ENCODE measurements at places on chromosomes 3 and 15.

GRCh38 chr3:129413687-129414506 is 14.5 kb downstream of the EFCAB12 start:
- DNase-seq, result no peak

- DNase-seq, result no peak
Measured at GRCh38 chr15:79527821-79528220, 95.7 kb downstream of the MINAR1 start.

DNA sequence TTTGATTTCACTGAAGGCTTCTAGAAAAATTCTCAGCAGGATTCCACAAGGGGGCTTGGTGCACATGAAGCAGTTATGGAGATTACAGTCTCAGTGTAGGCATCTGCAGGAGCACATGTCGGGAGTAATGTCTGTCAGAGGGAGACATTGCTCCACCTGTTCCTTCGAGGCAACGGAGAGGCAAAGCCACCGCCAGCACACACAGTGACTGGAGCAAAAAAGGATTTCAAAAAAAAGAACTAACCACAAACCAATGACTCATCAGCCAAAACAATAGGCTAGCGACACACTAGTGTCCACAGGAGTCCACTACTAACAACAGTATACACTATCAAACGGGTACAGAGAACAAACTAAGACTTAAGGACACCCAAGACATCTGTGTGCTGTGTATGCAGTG is 68.9 kb downstream of the NPTN start:
- DNase-seq, result no peak

DNA sequence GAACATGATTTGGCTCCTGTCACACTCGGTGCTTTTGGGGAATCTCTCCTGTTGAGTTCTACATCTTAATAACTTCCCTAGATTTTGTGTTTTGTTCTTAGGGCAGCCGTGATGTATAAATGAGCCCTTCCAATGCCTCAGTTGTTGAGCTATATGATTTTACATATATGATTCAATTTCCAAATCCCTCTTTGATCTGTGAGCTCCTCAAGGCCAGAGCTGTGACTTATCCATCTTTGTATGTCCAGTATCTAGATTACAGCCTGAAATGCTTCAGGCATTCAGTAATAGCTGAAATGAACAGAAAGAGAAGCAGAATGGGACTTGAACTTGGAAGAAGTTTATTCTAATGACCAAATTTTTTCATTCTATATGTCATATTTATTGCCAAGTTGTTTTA is 26.6 kb downstream of the CGGBP1 start:
- no peak for DNase-seq

DNA sequence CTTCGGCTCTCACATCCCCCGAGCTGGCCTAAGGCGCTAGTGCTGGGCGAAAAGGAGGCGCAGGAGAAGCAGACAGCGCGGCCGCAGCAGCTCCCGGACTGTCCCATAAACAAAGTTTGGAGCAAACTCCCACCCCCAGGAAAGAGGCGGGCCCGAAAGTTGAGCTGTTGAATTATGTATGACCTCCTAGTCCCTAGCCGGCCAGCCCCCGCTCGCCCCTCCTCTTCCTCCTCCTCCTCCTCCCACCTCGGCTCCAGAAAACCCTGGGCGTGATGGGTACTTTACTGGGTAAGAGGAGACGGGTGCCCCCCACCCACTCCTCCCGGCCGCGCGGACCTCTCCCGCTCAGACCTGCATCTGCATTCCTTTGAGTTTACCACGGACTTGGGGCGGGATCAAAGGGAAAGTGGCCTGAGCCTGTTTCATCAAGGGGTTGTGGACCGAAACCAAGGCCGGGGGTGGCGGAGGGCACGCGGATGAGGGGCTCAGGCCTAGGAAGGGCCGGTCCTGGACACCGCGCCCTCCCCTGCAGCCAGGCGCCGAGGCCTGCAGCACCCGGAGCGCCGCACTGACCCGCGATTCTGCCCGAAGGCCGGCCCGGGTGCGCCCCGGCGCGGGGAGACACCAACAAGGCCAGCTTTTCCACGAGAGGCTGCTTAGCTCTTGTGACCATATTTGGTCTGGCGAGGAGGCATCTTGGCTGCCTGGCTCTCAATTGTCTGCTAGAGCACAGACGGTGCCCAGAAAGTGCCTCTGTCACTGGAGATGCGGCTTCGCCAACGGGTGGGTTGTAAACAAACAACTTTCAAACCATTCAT is at the start of gene WWTR1:
WWTR1 (minus strand) TSS at position 100 of the 818 bp plus-strand sequence. CDS start 719 bp downstream, outside the sequence.
- no peak for DNase-seq

- no peak for DNase-seq
Measured at GRCh38 chr3:71903936-71904335, 119.0 kb upstream of the PROK2 start.

GRCh38 chr3:60202052-60202726 is 1049.1 kb downstream of the FHIT start:
- no peak for DNase-seq

DNA sequence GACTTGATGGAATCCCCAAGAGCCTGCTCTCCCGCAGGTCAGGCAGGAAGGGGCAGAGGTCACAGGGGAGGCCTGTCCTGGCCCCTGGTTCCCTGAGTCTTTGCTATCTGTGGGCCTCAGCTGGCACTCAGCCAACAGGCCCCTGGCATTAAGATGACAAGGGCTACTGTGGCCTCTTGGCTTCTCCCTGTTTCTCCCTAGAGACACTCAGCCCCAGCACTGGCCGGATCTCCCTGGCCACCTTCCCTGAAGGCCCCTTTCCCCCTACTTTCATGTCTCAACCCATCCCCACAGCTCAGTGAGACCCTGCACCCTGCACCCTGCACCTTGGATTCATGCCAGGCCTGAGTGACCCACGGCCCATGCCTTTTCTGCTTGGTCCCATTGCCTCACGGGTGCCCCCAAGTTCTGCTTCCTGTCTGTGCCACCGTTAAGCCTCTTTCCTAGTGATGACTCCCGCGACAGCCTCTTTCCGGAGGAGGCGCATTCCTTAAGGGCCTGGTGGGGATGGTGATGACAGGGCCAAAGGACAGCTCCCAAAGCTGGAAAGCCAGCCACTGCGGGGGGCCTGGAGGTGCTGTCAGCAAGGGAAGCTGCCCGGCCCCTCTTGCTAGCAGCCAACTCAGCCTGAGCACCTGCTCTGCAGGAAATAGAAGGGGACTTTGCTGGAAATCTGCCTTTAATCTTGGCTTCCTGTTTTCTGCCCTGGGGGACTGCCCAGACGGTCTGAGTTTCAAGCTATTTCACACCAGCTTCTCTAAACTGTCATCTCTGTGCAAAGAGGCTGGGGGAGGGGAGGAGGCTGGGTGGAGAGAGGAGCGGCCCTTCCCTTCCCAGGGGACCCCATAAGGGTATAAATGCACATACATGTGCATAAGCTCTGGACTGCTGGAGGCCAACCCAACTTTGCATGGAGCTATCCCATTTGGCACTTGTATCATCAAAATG is 4.8 kb upstream of the CSK start:
- no peak for DNase-seq

DNA sequence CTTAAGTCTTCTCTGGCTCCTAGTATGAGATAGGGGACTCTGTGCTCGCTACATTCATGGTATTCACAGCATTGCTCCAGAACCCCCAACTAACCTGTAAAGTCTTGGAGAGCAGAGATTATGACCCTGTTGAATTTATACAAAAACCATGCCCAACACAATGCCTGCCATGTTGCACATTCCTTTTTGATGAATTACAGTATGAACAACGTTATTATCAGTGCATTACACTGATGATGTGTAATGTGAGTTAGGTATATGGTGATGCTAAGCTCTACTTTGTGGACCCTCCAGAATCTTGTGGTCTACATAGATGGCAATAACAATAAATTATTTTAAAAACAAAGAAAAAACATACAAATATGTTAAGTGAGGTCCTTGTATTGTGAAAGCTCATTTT is 64.3 kb downstream of the EOMES start:
- no peak for DNase-seq

DNA sequence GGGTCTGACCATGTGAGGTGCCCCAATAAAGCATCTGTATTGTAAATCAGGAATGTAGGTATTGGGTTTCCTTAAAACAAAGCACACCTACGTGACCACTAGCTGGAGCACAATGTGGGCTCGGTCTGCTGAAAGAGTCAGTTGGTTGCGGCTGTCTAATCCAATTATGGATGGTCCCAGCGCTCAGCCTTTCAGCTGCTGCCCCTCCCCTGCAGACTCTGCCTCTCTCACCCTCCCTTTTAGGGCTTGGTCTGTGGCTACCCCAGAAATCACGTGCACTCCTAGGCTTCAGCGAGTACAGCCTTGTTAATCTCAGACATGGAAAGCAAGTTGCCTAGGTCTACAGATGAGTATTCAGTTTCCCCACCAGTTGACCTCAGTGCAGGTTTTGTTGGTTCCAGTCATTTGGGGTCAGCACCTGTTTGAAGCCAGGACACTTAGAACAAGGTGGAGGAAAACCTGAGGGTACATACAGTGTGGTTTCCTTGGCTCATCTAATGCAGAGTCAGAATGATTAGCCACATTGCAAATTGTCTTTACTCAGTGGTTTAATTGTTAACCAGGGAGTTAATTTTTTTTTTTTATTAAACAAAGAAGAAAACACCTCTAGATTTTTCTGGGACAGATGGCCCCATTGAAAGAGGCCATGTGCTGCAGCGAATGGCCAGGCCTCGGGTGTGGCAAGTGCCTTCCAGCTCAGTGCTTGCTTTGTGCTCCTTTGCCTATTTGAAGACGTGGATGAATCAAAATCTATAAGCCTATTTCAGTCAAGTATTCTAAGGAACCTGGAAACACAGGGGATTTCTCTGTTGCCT is 137.7 kb downstream of the IGF1R start:
- no peak for DNase-seq

- DNase-seq, result peak; percentile 60
Measured at GRCh38 chr15:98884894-98885293, 122.7 kb downstream of the PGPEP1L start.

DNA sequence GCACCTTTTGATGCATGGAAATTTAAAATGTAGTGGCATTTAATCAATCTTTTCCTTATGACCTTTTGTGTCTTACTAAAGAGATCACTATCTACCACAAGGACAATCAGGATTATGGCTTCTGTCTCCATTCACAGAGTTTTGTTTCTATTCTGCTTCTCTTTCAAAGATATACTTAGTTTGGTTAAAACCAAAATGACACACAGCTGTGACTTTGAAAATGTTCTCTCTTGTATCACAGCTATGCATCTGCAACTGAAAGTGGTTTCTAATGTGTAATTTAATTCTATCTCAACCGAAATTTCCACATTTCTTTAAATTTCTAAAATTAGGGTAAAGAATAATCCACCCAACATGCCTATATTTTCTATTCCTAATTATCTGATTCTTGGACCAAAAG is 27.7 kb downstream of the HLTF start:
- no peak for DNase-seq

GRCh38 chr15:22968366-22968765 is 11.8 kb downstream of the CYFIP1 start:
- no peak for DNase-seq

GRCh38 chr15:95604634-95605036 is 725.9 kb upstream of the NR2F2 start:
- no peak for DNase-seq

DNA sequence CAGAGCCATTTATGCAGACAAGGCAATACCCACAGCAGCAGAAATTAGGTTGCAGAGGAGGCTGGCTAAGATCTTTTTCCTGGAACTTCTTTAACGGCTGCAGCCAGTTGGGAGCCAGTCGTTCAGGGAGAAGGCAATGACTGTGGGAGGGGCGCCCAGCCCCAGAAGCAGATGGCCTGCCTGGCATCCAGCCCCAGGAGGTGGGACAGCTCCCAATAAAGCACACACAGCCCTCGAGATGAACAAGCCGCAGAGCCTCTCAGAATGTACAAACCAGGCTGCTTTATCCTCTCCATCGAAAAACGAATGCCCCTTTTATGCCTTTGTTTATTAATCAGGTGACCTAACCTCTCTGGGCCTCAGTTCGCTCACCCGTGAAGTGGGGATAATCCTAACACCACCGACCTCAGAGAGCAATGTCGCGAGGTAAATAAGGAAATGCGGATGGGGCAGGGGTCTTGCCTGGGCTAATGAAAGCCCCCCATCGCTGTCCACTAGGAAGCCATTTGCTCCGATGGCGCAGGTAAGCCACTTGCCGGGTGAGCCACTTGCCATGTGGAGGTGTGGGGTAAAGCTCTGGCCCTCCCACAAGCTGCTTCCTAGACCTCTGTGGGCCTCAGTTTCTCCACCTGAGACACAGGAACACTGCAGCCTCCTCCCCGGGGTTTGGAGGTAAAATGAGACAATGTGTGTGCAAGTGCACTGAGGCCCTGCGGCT is 35.8 kb downstream of the MGLL start:
- peak; percentile 54 for DNase-seq

DNA sequence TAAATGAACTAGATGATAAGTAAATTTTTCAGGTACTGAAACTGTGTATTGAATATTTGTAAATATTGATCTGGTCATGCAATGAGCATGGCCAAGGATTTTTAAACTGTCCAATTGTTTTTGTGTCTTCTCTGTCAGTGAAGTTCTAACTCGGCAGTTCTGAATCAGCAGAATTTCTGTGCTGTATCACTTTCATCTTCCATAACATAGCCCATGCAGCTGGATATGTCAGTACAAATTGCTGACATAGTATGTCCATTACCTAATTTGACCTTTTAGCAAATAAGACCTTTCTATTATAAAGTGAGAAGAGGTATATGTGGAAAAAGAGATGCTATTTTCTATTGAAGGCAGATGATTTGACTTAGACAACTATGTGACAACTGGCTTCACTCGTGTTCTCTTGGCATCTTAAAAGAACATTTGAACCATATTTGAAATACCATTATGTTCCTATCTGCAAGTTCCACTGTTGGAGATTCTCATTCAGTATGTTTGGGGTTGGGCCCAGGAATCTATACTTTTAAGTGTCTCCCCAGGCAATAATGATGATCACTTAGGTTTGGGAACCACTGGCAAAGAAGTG is 90.4 kb downstream of the CMSS1 start:
- no peak for DNase-seq

- DNase-seq, result peak; percentile 11
Measured at GRCh38 chr15:37019479-37020433, 80.6 kb downstream of the MEIS2 start.

- DNase-seq, result no peak
Measured at GRCh38 chr3:54165865-54166264, 43.5 kb downstream of the CACNA2D3 start.

GRCh38 chr3:64408770-64409169 is 183.5 kb upstream of the PRICKLE2 start:
- no peak for DNase-seq

GRCh38 chr3:67678665-67679064 is 24.3 kb upstream of the SUCLG2 start:
- no peak for DNase-seq

GRCh38 chr3:60553144-60553543 is 698.1 kb downstream of the FHIT start:
- DNase-seq, result no peak

DNA sequence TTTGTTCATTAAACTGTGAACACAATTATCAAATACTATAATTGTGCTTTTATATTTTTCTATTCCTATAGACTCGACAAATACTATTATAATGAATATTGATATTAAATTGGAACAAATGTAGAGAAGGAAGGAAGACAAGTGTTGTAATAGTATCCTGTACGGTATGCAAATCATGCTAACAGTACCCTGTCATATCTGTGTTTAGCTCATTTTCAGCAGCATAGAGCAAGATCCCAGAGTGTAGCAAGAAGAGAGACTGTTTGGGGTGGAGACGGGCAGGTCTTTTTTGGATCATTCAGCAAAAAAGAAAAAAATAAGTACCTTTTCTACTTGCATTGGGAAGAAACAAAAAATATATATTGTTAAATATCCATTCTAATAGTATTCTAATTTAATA is 224.1 kb downstream of the TPRG1 start:
- no peak for DNase-seq
